Stimulated activated CD8-positive, alpha-beta memory T cell treated with anti-CD3 and anti-CD28 coated beads, Interleukin-7, amount 100 ng/mL, for 24 hours (primary cell): ENCODE measurements at places on chromosomes 5 and 9.

GRCh38 chr5:107389130-107389774 is 281.5 kb downstream of the EFNA5 start:
- no peak for DNase-seq

DNA sequence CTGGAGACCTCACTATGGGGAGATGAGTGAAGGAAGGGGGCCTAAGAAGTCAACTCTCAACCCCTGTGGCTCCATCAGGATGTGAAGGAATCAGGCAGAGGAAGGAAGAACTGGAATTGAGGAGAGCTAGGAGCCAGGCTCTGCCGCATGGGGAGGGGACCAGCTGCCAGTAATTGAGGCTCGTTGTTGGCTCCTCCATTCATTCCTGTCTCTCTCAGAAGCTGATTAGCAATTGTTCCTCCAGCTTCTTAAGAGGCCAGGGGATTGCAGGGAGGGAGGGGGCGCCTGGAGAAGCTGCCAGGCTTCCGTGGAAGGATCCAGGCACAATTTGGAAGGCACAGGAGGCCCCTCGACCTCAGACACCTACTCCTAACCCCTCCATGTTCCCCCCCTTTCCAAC is 20.5 kb upstream of the TTLL11 start:
- no peak for DNase-seq

DNA sequence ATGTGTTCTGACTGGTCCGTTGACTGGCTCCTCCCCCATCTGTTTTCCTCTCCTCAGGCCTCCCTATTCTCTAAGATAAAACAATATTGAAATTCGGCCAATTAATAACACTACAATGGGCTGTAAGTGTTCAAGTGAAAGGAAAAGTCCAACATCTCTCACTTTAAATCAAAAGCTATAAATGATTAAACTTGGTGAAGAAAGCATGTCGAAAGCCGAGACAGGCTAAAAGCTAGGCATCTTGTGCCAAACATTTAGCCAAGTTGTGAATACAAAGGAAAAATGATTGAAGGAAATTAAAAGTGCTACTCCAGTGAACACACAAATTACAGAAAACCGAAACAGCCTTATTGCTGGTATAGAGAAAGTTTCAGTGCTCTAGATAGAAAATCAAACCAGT is 310.6 kb downstream of the SPOCK1 start:
- DNase-seq: no peak

DNA sequence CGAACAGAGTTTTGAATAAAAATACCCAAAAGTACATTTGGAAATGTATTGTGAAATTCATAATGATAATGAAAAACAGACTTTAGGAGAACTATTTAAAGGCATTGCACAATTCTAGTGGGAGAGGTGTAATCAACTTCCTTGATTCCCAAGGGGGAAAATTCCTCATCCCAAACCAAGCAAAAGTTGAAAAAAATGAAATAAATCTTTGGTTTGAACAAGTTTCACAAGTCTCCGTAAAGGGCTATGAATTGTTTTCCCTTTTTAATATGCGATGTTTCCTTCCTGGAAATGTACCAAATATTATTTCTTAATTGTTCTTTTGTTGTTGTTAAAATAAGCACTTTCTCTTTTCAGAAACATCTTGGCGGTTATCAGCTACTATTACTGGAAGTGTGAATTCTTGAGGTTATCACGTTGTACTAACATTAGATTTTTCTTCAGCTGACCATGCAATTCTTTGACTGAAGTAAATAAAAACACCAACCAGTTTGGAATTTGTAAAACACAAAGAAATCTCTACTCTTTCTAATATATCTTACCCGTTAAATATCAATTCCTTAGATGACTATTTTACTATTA is 59.3 kb downstream of the SVEP1 start:
- DNase-seq: no peak

DNA sequence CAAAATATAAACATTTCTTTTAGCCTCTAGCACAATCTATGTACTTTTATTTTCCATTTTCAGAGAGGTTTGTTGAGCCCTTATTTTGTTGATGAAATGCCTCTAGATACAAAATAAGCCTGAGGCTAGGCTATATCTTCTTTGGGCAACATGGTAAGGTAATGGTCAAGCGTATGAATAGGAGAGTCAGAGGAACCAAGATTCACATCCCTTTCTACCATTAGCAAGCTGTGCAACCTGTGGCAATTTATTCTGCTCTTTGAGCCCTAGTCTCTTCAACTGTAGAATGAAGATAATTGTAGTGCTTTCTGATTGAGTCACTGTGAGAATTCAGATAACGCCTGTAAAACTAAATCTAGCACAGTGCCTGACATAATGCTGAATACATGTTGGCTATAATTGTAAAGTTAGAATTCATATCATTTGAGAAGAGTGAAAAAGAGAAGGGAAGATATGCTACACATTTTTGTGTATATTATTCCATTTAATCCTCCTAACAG is 412.5 kb downstream of the CCDC171 start:
- no peak for DNase-seq

DNA sequence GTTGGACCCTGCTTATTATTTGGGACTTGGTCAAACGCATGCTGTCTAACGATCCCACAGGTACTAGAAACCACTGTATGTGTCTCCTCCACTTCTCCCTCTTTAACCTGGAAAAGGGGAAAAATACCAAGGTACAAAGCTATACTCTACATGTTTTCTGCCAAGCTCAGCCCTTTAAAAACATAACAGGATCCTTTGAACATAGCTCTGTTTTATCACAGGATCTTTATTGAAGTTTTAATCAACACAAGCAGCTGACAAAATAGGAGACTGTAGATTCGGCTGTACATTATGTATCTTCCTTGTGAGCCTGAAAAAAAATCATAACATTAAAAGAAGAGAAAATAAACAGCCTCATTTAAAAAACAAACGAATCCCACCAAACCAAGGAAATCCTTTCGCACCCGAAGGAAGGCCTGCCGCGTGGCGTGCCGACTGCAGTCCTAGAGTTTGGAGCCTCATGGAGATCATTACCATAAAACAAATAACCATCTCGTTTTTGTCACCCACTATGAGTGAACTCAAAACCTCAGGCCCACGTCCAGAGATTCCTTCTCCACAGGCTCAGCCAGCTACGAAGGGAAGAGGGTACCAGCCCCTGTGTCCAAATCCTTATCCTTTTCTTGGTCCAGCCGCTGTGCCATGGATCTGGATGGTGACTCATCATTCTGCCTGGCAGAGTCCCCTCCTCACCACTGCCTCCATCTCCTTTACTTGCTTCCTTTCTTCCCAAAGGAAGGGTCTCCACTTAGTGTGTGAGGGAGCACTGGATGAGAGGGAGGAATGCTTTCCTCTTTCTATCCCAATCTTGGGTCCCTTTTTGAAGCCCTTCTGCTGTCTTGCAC is 651.1 kb downstream of the CCDC171 start:
- DNase-seq: no peak

- no peak for DNase-seq
These were observed 642 bp downstream of the SV2C start for GRCh38 chr5:76083555-76084495.

GRCh38 chr9:86589273-86589672 is 235.1 kb upstream of the TUT7 start:
- no peak for DNase-seq
